ENCODE measurements at places on chromosomes 6 and 20.

DNA sequence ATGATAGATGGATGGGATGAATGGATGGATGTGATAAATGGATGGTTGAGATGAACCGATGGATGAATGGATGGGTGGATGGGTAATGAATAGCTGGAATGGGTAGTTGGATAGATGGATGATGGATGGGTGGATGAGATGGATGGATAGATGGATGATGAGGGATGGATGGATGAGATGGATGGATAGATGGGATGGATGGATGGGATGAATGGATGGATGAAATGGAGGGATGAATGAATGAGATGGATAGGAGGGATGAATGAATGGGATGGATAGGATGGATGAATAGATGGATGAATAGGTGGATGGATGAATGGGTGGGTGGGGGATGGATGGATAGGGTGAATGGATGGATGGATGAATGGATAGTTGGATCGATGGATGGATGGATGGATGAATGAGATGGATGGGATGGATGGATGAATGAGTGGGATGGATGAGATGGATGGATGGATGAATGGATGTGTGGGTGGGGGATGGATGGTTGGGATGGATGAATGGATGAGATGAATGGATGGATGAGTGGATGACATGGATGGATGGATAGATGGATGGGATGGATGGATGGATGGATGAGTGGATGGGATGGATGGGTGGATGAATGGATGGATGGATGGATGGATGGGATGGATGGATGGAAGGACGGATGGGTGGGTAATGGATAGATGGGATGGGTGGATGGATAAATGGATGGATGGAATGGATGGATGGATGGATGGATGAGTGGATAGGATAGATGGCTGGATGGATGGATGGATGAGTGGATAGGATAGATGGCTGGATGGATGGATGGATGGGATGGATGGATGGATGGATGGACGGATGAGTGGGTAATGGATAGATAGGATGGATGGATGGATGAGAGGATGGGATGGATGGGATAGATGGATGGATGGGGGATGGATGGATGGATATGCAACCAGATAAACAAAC lies 51.4 kb upstream of the PTGIS start:
- no peak overlapping the region for H3K27ac ChIP-seq
- H3K36me3 ChIP-seq = peaks cover 9% of the 10 kb centered on the region
- DNase-seq = no peak
- H3K4me1 ChIP-seq = peaks cover 4% of the 10 kb centered on the region

DNA sequence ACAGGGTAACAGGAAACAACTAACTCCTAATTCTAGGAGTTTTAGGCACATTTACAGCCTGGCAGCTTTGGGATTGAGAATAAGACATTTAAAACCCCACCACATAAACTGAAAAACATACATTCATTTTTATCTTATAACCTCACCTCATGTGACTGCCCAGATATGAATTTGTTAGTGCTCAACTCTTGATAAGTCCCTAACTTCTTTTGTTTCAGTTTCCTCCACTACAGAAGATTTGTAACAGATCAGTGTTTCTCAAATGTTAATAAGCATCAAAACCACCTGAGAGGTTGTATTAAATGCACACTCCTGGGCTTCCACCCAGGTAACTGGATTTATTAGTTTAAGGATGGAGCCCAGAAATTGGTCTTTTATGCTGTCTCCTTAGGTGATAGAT lies 190.1 kb upstream of the ARID1B start:
- H3K4me3 ChIP-seq = no peak overlapping the region
- peaks cover 3% of the 10 kb centered on the region for H3K27me3 ChIP-seq
- no peaks in the 10 kb centered on the region for H3K36me3 ChIP-seq
- no peaks in the 10 kb centered on the region for H3K4me1 ChIP-seq
- DNase-seq = no peak

DNA sequence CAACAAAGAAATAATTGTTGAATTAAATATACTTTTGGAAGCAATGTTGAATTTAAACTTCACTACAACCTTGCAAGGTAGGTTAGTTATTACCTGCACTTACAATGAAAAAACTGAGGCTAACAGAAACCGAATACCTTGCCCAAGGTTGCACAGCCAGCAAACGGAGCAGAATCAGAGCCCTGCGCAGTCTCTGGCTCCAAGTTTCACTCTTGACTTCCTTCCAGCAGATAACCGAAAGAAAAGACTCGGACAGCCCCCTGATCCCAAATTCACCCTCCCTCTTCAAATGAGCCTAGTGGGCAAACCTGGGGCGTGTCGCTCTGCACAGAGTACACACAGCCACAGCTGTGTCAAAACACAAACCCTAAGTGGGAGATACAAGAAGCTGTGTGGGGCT lies 72.1 kb upstream of the FOXQ1 start:
- no peaks in the 10 kb centered on the region for H3K36me3 ChIP-seq
- H3K27me3 ChIP-seq = no peaks in the 10 kb centered on the region
- no peak overlapping the region for H3K27ac ChIP-seq
- H3K4me1 ChIP-seq = no peaks in the 10 kb centered on the region
- H3K4me3 ChIP-seq = no peak overlapping the region

GRCh38 chr20:17931513-17931912 lies 37.1 kb downstream of the SNX5 start:
- no peaks in the 10 kb centered on the region for H3K36me3 ChIP-seq
- DNase-seq = no peak
- peaks cover 2% of the 10 kb centered on the region for H3K27me3 ChIP-seq
- H3K4me1 ChIP-seq = no peaks in the 10 kb centered on the region

DNA sequence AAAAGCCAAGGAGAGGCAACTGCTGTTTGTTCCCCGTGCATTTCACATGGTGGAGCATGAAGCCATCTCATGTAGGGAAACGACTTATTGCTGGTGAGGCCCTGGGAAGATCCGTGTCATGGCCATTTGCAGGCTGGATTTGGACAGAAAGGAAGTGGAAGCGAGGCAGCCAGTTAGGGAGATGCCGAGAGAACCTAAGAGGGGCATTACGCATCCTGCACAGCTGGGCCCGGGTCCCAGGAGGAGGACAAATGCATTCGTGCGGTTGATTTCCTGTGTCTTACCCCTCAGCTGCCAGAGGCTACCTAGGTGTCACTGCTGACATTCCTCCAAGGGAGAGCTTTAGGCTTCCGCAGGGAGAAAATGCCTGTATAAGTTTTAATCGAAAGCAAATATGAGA lies 316.2 kb upstream of the CDYL start:
- H3K4me3 ChIP-seq = no peak overlapping the region
- H3K36me3 ChIP-seq = no peaks in the 10 kb centered on the region
- no peaks in the 10 kb centered on the region for H3K4me1 ChIP-seq
- DNase-seq = no peak
- no peaks in the 10 kb centered on the region for H3K27me3 ChIP-seq

DNA sequence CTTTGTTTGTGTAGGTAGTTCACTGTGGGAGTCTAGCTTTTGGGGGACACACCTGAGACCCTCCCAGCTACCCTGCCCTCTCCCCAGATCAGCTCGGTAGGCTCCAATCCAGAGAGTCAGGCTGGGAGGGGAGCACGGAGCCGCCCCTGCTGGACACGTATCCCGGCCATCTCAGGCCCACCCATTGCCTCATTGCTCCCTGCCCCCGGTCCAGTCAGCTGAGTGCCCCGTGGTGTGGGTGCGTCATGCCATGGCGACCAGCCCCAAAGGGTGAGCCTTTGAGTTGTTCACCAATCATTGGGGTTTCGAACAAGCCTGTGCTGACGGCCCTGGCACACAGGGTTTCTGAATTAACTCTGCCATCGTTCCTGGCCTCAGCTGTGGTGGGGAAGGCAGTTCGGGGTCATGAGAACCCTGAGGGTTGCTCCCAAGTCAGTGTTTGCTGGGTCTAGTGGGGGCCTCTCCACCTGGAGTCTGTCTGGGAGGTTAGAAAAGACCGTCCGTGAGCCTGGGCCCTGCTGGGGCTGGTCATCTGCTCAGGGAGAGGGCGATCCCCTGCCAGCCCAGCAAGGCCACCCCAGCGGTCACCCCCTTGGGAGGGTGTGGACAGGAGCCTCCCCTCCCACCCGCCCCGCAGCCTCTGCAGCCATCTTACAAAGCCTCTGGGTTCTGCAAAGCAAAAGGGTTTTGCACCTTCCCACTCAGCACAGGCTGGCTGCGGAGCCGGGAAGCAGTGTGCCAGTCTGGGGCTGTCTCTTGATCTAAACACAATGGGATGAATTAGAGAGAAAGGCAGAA lies 34.5 kb downstream of the NTSR1 start:
- H3K4me1 ChIP-seq = peaks cover 29% of the 10 kb centered on the region
- no peaks in the 10 kb centered on the region for H3K36me3 ChIP-seq
- no peak for DNase-seq
- H3K27me3 ChIP-seq = peaks cover 23% of the 10 kb centered on the region

DNA sequence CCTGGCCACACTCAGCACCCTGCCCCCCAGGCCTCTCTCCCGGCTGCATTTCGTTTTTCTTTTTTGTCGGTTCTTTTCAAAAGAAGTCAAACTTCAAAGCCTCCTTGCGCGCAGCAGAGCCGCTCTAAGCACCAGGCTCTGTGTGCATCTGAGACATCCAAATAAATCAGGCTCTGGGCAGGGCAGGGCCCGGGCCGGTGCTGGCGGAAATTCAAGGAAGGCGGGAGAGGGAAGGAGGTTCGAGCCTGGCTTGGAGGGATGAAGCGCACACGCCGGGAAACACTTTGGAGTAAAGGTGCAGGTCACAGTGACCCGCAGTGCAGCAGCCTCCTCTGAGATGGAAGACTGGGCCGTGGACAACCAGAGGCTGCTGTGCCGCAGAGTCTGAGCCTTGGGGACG lies 5.8 kb downstream of the GATA5 start:
- no peak overlapping the region for H3K27ac ChIP-seq
- no peak for DNase-seq
- no peak overlapping the region for H3K4me3 ChIP-seq
- peaks cover 20% of the 10 kb centered on the region for H3K27me3 ChIP-seq
- H3K36me3 ChIP-seq = no peaks in the 10 kb centered on the region

DNA sequence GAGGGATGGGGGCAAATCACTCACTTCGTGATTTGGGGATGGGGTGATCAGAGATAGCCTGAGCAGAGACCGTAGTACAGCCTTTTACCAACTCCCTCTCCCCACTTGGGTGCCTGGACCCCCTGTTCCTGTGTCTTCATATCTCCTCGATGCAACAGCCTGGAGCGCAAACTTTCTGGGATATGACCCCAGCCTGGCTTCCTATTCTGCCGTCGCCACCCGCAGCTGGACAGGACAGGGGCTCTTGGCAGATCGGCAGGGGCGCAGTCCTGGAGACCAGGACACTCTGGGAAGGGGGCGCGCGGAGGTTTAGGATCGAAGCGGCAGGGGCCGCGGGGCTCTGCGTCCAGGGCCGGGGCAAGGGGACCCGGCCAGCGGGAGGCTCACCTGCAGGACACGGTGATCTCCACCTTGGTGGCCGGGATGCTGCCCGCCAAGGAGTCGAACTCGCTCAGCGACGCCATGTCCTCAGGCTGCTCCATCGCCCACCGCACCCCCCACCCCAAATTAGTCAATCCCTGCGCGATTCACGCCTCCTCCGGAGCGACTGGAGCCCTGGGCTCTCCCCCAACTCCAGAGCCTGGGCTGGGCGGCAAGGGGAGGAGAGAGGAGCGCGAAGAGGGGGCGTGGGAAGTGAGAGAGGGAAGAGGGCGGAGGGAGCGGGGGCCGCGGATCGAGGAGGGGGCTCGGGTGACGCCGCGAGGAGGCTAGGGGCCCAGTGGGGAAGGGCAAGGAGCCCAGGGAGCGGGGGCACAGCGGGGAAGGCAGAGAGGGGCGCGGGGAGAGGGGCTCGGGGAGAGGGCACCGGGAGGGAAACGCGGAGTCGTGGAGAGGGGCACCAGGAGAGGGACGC lies at the start of gene CPNE5:
Gene CPNE5, minus strand, starts transcription at position 549 of the 853 bp plus-strand sequence. Its CDS starts 67 bp downstream, at position 482.
- no peaks in the 10 kb centered on the region for H3K36me3 ChIP-seq
- peaks cover 49% of the 10 kb centered on the region for H3K27me3 ChIP-seq
- no peak within 1 kb of the TSS for H3K27ac ChIP-seq
- H3K4me1 ChIP-seq = peaks cover 7% of the 10 kb centered on the region
- DNase-seq = no peak
- H3K4me3 ChIP-seq = peak within 1 kb of the TSS; percentile 73

DNA sequence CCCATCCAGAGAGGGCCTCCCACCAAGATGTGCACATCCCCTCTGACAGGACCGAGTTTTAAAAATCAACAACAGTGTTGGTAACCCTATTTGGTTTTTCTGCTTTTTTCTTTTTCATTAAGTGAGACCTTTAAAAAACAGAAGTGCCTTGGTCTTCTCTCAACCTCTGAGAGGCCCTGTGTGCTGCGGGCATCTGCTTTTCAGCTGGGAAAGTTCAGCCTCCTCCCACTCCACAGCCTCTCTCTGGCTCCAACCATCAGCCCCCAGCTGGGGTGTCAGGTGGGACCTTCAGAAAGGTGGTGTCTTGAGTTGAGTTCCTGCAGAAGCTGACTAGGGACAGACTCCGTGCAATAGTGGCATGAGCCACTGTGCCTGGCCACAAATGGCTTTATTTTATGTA lies 64.6 kb upstream of the ZMYND8 start:
- DNase-seq = no peak
- H3K4me3 ChIP-seq = no peak overlapping the region
- peaks cover 15% of the 10 kb centered on the region for H3K4me1 ChIP-seq
- no peaks in the 10 kb centered on the region for H3K36me3 ChIP-seq
- no peak overlapping the region for H3K27ac ChIP-seq
- no peaks in the 10 kb centered on the region for H3K27me3 ChIP-seq

GRCh38 chr20:58251979-58252591 lies 23.6 kb upstream of the ANKRD60 start:
- H3K27ac ChIP-seq = no peak overlapping the region
- H3K4me1 ChIP-seq = peaks cover 12% of the 10 kb centered on the region
- no peak for DNase-seq
- H3K27me3 ChIP-seq = no peaks in the 10 kb centered on the region
- peaks cover 35% of the 10 kb centered on the region for H3K36me3 ChIP-seq
- no peak overlapping the region for H3K4me3 ChIP-seq

- no peak for DNase-seq
- H3K27me3 ChIP-seq = no peaks in the 10 kb centered on the region
- peaks cover 28% of the 10 kb centered on the region for H3K4me1 ChIP-seq
- H3K4me3 ChIP-seq = no peak overlapping the region
- peak overlapping the region; percentile 49 for H3K27ac ChIP-seq
These were observed 1.5 kb upstream of the ADNP start for GRCh38 chr20:50932691-50933280.

DNA sequence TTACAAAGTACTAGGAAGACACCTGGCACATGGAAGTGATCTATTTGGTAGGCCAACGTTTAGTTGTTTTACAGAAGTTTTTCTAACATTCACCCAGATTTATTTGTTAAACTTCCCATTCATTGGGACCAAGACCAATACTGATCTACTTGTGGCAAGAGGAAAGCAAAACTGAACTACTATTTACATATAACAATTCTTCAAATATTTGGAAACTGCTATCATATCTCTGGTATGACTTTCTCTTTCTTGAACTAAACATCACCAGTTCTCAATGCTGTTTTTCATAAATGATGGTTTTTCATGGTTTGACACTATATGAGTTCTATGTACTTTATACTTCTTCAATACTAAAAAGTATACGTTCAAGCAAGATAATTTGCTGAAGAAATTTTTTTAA lies 189.2 kb downstream of the ASCC3 start:
- no peaks in the 10 kb centered on the region for H3K27me3 ChIP-seq
- no peak overlapping the region for H3K4me3 ChIP-seq
- no peak for DNase-seq
- no peak overlapping the region for H3K27ac ChIP-seq
- H3K36me3 ChIP-seq = no peaks in the 10 kb centered on the region
- no peaks in the 10 kb centered on the region for H3K4me1 ChIP-seq

GRCh38 chr6:11008821-11009220 lies 35.3 kb downstream of the ELOVL2 start:
- no peak for DNase-seq
- no peak overlapping the region for H3K27ac ChIP-seq
- H3K4me1 ChIP-seq = no peaks in the 10 kb centered on the region
- H3K4me3 ChIP-seq = no peak overlapping the region

All from T-helper 2 cell treated with Interferon-gamma antibody and Interleukin-4, amounts not matched to agents 5 μg/mL and 100 μg/mL, for 36 hours (primary cell).